Karpas-422 (cell line): ENCODE measurements at places on chromosomes 11 and 22. TPM values are rescaled to one million over a fixed set of nuclear protein-coding genes. Genes with fewer than 3 reads are reported as not detected.

GRCh38 chr11:6664551-6664950 is 8.9 kb upstream of the DCHS1 start:
- no peaks in the 10 kb centered on the region for H3K36me3 ChIP-seq
- no peak overlapping the region for H3K4me3 ChIP-seq
- no peaks in the 10 kb centered on the region for H3K4me1 ChIP-seq
- no peaks in the 10 kb centered on the region for H3K27me3 ChIP-seq
- no peak overlapping the region for H3K27ac ChIP-seq
- no peak for DNase-seq

NXPE4 gene
- not detected in 2 replicates for total RNA-seq

DNA sequence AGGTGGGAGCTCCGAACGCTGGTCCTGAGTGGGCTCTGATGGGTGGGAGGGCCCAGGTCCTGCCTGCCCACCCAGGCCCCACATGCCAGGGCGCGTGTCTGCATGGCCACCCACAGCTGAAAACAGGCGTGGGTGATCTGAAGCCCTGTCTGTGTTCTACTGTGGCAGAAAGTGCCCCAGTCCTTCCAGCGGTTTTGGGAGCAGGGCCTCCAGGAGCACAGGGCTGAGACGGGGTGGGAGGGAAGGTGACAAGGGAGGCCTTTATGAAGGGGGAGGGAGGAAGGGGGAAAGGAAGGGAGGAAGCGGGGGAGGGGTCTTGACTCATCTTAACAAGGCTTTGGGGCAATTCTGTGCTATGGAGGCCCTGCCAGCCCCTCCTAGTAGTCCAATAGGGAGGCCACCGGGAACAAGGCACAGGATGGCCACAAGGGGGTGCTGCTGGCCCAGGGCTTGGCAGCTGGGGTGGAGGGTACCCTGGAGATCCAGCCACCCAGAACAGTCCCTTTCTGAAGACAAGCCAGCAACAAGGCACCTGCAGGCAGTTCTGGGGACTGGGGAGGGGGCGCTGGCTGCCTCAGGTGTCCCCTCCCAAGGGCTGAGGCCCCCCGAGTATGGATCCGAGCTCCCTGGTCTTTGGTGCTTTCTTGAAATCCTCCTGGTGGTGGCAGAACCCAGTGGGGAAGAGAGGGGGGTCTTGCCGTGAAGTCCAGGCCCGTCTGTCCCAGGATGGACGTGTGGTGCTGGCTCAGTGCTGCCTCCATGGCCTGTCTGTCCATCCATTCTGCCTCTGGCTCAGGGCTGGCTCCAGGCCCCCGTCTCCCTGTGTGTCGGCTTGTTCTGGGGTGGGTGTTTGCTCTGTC is 6.3 kb upstream of the FADS3 start:
- peak; percentile 92 for DNase-seq
- no peak overlapping the region for H3K27ac ChIP-seq
- H3K27me3 ChIP-seq: no peaks in the 10 kb centered on the region
- H3K4me1 ChIP-seq: peaks cover 3% of the 10 kb centered on the region
- H3K36me3 ChIP-seq: no peaks in the 10 kb centered on the region

DENND6B gene
- total RNA-seq: 0.90 and 2.7 TPM in 2 replicates

GRCh38 chr11:73338279-73338678 is 30.2 kb downstream of the ARHGEF17 start:
- H3K36me3 ChIP-seq: no peaks in the 10 kb centered on the region
- no peak overlapping the region for H3K27ac ChIP-seq
- H3K4me3 ChIP-seq: no peak overlapping the region
- peaks cover 4% of the 10 kb centered on the region; the same call in 1 of the 2 replicates for H3K4me1 ChIP-seq

MS4A15 gene
- total RNA-seq: not detected in 2 replicates

DNA sequence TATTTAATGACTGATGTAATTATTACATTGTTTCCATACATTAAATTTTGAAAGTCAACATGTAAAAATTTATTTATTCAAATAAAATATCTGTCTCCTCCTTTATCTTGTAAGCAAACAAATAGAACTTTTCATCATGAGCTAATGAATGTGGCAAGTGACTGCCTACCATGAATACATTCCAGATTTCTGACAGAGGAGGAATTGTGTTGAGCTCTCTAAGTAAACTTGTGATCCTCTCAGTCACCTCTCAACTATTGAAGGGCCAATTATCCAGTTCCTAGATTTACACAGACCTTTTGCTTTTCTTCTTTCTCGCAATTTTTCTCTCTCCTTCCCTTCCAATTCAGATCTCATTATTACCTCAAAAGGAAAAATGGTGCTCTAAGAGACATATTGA is 21.5 kb downstream of the PRRG4 start:
- H3K4me3 ChIP-seq: no peak overlapping the region
- H3K4me1 ChIP-seq: 0 out of 2 replicates have a peak, but pooled peaks cover 4% of the 10 kb centered on the region
- H3K27ac ChIP-seq: no peak overlapping the region
- H3K27me3 ChIP-seq: 0 out of 2 replicates have a peak, but pooled peaks cover 2% of the 10 kb centered on the region

DNA sequence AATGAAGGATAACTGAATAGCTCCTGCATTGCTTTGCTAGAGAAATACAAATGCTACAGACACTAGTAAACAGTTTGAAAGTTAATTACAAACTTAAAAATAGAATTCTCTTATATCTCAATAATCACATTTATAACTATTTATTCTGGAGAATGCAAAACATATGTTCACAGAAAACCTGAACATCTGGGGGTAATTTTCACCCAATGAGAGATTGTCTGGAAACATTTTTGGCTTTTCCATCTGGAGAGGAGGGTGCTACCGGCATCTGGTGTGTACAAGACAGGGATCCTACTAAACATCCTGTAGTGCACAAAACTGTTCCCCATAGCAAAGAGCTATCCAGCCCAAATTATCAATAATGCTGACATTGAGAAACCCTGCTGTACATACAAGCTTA is 378.4 kb upstream of the CHORDC1 start:
- no peak overlapping the region for H3K27ac ChIP-seq
- H3K27me3 ChIP-seq: no peaks in the 10 kb centered on the region
- no peaks in the 10 kb centered on the region for H3K4me1 ChIP-seq
- no peak overlapping the region for H3K4me3 ChIP-seq

- H3K4me1 ChIP-seq: peaks cover 38% of the 10 kb centered on the region
- H3K27ac ChIP-seq: no peak overlapping the region
- 0 out of 2 replicates have a peak, but pooled peaks cover 2% of the 10 kb centered on the region for H3K27me3 ChIP-seq
These were observed 14.2 kb downstream of the UCP2 start for GRCh38 chr11:73968356-73968966.

GRCh38 chr22:23177197-23177596 is 3.1 kb upstream of the BCR start:
- H3K4me1 ChIP-seq: peaks cover 29% of the 10 kb centered on the region
- DNase-seq: no peak
- H3K36me3 ChIP-seq: peaks cover 6% of the 10 kb centered on the region; the same call in 1 of the 2 replicates
- H3K4me3 ChIP-seq: no peak overlapping the region
- no peaks in the 10 kb centered on the region for H3K27me3 ChIP-seq

- H3K36me3 ChIP-seq: no peaks in the 10 kb centered on the region
- H3K4me3 ChIP-seq: no peak overlapping the region
- peaks cover 23% of the 10 kb centered on the region for H3K4me1 ChIP-seq
- no peak for DNase-seq
- H3K27ac ChIP-seq: no peak overlapping the region
These were observed 6.7 kb upstream of the SF1 start for GRCh38 chr11:64784813-64785581.

- no peaks in the 10 kb centered on the region for H3K4me1 ChIP-seq
- DNase-seq: no peak
- H3K36me3 ChIP-seq: no peaks in the 10 kb centered on the region
- H3K4me3 ChIP-seq: no peak overlapping the region
- no peaks in the 10 kb centered on the region for H3K27me3 ChIP-seq
These were observed 6.6 kb upstream of the CCDC83 start for GRCh38 chr11:85848556-85848955.
